ENCODE measurements at places on chromosomes 5 and 9.
A peak's percentile ranks its signal among the peaks of the same experiment; 100 is the strongest.

DNA sequence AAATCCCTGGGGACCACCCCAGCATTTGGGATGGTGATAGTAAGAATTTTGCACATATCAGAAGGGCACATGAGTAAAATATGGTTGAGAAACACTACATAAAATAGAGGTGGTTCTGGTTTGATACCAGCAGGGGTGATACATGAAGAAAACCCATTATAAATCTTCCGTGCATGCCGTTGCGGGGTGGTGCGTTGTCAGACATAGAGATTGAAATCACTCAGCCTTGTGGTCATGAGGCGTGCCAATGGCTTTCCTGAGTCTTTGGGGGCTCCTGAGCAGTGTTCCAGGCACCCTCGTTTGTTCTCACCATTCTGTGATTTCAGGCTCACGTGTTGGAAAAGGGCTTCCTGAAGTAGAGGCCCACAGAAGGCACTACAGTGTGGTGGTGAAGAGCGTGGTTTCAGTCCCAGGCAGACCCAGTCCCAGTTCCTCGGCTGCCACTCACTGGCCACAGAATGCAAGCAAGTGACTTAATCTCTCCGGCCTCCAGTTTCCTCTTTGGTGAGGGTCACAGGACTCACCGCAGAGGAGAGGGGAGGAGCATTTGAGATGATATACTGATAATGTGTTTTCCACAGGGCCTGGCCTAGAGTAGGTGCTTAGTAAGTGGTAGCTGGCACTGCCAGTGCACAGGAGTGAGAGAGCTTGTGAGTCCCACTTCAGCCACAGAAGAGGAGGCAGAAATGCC, 20.5 kb upstream of the GLRX start:
- no peaks in the 10 kb centered on the region for H3K36me3 ChIP-seq
- DNase-seq: peak; percentile 89
- no peak overlapping the region for H3K27ac ChIP-seq
- no peak overlapping the region for H3K4me3 ChIP-seq
- H3K27me3 ChIP-seq: no peaks in the 10 kb centered on the region

DNA sequence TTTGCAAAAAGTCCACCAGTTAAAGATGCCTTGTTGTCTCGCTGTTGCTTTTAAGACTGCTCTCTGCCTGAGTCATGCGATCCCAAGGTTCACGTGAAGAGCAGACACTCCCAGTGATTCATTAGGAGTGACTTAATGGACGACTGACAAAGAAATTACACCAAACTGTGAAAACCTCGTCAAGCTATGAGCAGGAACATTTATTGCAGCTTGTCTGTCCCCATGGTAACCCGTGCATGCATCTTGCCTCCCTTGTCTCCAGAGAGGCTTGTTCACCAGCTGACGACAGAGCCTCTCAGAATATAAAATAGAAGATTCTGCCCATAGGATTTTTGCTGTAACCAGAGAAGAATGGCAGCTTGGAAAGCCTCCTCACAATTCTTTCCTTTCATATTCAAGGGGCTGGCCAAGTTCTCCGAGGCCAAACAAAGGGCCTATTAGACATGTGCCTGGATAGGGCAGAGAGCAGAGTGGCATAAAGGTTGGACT, 352.7 kb downstream of the SPOCK1 start:
- H3K4me1 ChIP-seq: no peaks in the 10 kb centered on the region
- no peak for DNase-seq
- no peaks in the 10 kb centered on the region for H3K36me3 ChIP-seq
- no peaks in the 10 kb centered on the region for H3K27me3 ChIP-seq

DNA sequence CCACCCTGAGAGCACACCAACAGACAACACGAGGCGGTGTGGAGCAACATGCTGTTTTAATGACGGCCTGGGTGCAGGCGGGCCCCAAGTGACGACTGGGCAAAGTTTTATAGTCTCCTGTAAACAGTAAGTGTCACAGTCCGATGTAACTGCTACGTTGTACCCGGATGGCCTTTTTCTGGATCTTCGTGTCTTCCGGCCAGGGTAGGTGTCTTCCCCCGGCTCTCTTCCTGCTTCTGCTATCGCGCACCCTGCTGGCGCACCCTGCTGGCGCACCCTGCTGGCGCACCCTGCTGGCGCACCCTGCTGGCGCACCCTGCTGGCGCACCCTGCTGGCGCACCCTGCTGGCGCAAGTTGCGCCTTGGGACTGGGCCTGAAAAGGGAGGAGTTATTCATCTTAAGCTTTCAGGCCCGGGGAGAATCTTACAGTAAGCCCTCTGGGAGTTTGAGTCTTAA, 143.0 kb upstream of the TARS1 start:
- H3K27ac ChIP-seq: peak overlapping the region; percentile 17
- no peaks in the 10 kb centered on the region for H3K4me1 ChIP-seq
- no peaks in the 10 kb centered on the region for H3K27me3 ChIP-seq
- DNase-seq: peak; percentile 23
- no peaks in the 10 kb centered on the region for H3K36me3 ChIP-seq

- peaks cover 54% of the 10 kb centered on the region for H3K36me3 ChIP-seq
- H3K4me1 ChIP-seq: no peaks in the 10 kb centered on the region
- H3K4me3 ChIP-seq: no peak overlapping the region
- DNase-seq: no peak
These were observed 70.6 kb downstream of the SMARCA2 start for GRCh38 chr9:2085716-2086115.

DNA sequence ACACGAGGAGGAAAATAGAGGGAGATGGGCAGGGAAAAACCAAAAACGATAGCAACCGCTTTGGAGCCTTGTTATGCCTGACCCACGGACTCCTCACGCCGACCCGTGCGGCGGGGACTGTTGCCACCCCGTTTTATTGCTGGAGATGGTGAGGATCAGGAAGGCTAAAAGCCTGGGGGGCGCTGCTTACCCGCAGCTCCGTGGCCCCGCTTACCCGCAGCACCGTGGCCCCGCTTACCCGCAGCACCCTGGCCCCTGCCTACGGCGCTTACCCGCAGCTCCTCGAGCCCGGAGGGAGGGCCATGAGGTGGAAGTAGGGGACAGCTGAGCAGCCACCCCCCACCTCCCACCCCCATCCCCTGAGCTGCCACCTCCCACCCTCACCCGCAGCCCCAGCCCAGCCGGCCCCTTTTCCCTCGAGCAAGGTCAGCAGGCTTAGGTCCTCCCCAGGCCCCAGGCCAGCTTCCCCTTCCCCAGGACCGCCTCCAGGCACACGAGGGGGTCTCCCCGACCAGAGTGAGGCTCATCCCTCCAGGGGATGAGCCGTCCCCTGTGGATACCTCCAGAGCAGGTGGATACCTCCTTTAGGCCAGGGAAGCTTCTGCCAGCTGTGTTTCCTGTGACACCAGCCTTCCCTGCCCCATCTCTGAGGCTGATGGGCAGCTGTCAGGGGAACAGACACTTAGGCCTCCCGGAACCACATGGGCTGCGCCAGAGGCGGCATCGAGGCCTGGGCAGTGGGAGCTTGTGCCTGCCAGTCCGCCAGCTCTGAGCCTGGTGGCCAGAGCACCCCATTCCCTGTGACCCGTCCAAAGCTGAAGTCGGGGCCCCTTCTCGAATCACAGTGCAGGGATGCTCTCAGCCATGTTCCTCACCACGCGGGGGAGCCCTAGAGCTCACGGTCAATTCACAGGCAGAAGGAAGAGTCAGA, 92.3 kb downstream of the LMX1B start:
- H3K27ac ChIP-seq: no peak overlapping the region
- no peak overlapping the region for H3K4me3 ChIP-seq
- no peaks in the 10 kb centered on the region for H3K36me3 ChIP-seq
- peaks cover 16% of the 10 kb centered on the region for H3K4me1 ChIP-seq

- no peak overlapping the region for H3K27ac ChIP-seq
- no peak for DNase-seq
- H3K4me3 ChIP-seq: no peak overlapping the region
- H3K27me3 ChIP-seq: no peaks in the 10 kb centered on the region
These were observed 6.7 kb upstream of the AQP3 start for GRCh38 chr9:33453999-33454660.

GRCh38 chr9:131919216-131919615, 160.5 kb downstream of the MED27 start:
- DNase-seq: no peak
- H3K4me1 ChIP-seq: no peaks in the 10 kb centered on the region
- no peak overlapping the region for H3K27ac ChIP-seq

- H3K36me3 ChIP-seq: no peaks in the 10 kb centered on the region
- no peak overlapping the region for H3K27ac ChIP-seq
- no peaks in the 10 kb centered on the region for H3K27me3 ChIP-seq
- H3K4me1 ChIP-seq: no peaks in the 10 kb centered on the region
These were observed 197.2 kb downstream of the PARP8 start for GRCh38 chr5:50863534-50864170.

DNA sequence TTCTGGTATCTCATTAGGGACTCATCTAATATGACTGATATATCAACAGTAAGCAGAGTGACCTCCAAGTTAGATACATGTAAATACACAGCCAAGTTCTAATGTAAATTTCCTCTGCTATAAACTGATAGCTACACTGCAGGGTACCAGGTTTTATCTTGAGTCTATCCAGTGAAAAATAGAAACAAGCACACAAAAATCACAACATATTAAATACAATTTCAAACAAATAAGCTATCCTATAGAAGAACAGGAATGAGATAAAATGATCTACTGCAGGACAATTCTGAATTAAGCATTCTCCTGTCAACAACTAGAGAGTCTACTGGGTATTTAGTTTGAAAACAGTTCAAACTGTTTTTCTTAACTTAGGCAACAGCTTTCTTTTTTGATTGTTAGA, 42.7 kb downstream of the NR3C1 start:
- H3K4me3 ChIP-seq: no peak overlapping the region
- no peaks in the 10 kb centered on the region for H3K36me3 ChIP-seq
- H3K4me1 ChIP-seq: peaks cover 14% of the 10 kb centered on the region
- DNase-seq: no peak

DNA sequence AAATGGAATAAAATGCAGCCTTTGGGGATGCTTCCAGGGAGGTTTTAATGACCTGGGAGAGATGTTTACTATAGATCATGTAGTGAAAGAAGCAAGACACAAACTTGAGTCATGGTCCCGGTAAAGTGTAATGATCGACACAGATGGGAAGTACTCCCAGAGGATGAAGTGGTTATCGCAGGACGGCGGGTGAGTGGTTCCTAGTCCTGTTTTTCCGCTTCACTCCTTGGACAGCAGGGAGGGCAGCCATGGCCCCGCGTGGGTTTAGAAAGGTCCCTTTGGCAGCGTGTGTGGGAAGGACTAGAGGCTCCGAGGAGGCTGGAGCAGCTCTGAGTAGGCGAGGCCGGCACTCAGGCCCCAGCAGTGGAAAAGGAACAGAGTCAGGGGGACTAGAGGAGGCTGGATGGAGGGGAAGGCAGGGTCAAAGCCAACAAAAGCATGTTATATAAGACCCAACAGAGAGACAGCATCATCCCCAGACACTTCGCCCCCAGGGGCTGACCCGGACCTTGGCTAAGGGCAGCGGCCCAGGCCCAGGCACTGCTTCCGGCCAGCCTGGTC, 49.2 kb upstream of the STXBP1 start:
- H3K4me1 ChIP-seq: peaks cover 37% of the 10 kb centered on the region
- peaks cover 66% of the 10 kb centered on the region for H3K36me3 ChIP-seq
- H3K27ac ChIP-seq: peak overlapping the region; percentile 72
